Activated CD8-positive, alpha-beta memory T cell treated with anti-CD3 and anti-CD28 coated beads for 1 hour (primary cell): ENCODE measurements at places on chromosomes 7 and 10.

DNA sequence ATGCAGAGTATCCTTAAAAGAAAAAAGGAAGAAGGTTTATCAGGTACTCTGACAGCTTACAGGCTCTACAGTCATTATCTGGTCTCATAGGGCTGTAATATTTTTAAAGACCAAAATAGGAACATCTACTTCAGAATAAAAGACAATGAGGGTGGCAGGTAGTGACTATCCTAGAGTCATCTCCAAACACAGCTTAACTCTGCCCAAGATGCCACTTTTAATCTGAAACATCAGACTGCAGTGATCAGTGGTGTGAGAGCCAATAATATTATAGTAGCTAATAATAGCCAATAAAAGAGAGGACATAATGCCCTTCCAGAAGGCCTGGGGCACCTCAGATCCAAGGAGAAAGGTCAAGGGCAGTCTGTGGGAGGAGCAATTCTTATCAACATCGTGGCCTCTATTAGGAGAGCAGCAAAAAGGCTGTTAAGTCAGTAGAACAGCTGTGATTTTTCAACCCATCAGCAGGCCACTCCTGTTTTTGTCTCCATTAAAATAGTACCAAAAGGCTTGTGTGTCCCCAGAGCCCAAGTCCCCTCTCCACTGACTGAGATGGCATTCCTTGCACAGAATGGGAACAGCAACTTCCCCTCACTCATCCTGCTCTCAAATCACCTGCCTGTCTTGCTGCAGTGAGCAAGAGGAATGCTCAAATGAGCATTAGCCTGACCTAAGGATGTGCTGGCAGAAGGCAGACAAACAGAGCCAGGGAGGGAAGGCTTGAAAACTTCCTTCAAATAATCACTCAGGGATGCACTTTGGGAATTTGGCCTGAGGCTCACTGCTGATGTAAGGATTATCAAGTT lies 20.7 kb upstream of the SPOCK2 start:
- no peak for DNase-seq

- no peak for DNase-seq
Observed at GRCh38 chr7:112573302-112574039, 92.7 kb downstream of the LSMEM1 start.

- no peak for DNase-seq
Observed at GRCh38 chr10:89032141-89032891, 41.7 kb downstream of the FAS start.

DNA sequence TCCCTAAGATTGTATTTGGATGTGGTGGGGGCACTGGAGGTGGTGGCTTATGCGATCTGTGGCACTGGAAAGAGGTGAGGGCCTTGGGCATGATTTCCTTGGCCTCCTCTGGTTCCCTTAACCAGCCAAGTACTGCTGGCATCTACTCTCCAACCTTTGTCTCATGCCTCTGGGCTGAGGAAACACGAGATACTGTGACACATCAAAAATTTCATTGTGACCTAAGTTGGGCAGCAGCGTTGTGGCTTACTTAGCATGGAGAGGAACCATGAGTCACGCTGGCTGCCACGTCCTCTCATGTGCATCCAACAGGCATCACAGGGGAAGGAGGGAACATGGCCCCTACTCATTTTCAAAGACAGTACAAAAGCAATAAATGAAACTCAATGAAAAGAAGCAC lies 29.7 kb upstream of the GSDME start:
- no peak for DNase-seq

GRCh38 chr10:93216341-93216985 lies 142.8 kb downstream of the CYP26A1 start:
- no peak for DNase-seq

GRCh38 chr10:44253769-44254462 lies 131.0 kb downstream of the CXCL12 start:
- DNase-seq: no peak

- DNase-seq: no peak
Observed at GRCh38 chr7:66281678-66282590, 76.8 kb downstream of the TPST1 start.

GRCh38 chr7:114901771-114902170 lies 20.1 kb upstream of the MDFIC start:
- no peak for DNase-seq

DNA sequence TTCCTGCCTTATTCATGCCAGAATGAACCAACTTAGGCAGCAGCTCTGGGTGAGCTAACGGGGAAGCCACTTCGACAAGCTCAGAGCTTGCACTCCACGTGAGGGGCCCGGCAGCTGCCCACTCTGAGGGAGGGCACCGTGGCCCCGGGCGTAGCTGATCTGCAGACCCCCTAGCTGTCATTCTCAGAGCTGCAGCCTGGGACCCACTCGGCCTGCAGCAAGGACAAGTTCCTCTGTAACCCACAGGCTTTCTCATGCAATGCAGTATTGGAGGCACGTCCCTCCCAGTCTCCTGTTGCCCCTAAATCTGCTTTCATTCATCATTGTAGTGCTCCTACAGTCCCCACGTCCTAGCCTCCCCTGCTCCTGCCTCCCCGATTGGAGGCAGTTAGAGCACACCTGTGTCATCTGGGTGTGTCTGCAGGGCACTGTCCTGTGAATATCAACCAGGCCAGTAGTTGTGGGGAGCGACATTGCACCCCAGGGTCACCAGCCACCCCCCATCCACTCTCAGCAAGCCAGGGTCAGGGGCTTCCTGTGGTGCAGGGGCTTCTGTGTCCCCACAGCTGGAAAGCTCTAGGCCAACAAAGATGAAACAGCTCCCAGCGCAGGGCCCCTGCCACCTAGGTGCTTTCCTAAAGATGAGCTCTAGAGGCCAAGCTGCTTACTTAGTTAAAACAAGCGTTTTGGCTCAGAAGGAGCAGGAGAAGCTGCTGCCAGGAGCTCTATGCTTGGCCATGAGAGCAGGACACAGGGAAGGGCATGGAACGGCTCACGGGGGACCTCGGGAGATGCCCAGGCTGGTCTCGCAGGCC lies 333.6 kb downstream of the ADARB2 start:
- DNase-seq: no peak

DNA sequence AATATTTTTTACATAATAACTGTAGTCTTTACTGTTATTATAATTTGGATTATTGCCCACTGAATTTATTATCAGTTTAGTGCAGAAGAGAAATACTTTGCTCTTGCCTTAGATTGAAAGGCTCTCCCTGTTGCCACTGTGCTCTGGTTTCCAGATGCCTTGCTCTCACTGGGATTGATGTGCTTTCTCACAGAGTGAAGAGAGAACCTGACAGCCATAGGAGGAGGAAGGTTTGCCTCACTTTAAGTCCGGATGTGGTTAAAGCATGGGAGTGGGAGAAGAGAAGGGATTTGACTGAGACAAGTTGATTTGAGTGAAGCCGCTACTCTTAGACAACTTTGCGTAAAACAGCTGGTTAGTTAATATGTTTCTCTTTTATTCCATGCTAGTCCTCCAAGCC lies 68.2 kb upstream of the RPA3 start:
- DNase-seq: no peak

DNA sequence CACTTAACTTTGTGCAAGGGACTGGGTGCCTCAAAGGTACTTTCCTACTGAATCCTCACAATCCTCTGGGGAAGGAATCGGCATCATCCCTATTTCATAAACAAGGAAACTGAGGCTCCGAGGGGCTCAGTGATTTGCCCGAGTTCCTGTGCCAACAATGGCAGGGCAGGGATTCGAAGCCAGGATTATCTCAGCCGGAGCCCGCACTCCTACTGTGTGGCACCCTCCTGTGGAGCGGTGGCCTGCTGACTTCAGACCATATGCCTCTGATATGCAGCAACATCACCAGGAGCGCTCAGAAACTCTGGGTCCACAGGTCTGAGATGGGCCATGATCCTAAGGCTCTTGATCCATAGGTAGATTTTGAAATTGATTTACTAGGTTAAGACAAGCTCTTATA lies 46.6 kb downstream of the PODXL start:
- DNase-seq: no peak

DNA sequence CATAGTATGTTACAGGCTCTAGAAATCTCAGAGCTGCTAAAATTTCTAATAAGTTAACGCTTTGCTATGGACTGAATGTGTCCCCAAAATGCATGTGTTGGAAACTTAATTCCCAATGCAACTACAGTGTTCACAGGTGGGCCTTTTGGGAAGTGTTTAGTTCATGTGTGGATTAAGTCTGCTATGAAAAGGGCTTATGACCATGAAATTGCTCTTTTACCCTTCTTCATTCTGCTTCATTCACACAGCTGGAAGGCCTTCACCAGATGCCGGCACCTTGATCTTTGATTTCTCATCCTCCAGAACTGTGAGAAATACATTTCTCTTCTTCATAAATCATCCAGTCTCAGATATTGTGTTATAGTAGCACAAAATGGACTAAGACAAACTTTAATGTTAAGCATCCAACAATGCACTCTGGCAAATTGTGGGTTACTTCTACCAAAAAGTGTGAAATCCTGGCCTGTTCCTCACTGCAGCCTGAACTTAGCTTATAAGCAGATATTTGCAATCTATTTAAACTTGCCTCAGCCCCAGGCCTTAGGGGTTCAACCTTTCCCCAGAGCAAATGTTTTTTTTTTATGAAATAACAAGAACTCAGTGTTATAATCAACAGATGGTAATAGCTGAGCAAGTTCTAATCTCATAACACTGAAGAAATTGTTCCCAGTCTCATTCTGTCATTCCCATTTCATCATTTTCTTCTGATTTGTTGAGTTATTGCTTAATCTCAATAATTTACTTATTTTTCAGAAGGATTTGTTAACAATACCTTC lies 523.6 kb downstream of the KIF20B start:
- no peak for DNase-seq

DNA sequence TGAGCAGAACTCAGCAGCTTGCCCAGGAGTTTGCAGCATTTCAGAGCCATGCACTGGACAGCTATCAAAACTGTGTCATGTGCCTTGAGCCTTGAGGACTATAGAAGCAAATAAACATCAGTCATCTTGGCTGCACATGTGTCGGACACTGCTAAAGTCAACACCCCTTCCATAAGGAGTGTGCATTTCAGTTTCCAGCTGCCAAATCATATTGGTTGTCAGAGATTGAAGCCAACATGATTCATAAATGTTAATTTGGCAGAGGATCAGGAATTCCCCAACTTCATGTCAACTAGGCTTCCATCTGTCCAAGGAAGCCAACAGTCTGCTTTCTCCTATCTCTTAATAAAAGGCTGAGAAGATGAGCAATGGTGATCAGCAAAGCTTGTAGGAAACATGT lies 32.8 kb downstream of the SLC16A12 start:
- no peak for DNase-seq

- no peak for DNase-seq
Observed at GRCh38 chr7:104795086-104795485, 218.9 kb upstream of the KMT2E start.

- no peak for DNase-seq
Observed at GRCh38 chr7:36854652-36855051, 130.4 kb upstream of the AOAH start.

- DNase-seq: no peak
Observed at GRCh38 chr7:41698114-41698513, 4.8 kb downstream of the INHBA start.

DNA sequence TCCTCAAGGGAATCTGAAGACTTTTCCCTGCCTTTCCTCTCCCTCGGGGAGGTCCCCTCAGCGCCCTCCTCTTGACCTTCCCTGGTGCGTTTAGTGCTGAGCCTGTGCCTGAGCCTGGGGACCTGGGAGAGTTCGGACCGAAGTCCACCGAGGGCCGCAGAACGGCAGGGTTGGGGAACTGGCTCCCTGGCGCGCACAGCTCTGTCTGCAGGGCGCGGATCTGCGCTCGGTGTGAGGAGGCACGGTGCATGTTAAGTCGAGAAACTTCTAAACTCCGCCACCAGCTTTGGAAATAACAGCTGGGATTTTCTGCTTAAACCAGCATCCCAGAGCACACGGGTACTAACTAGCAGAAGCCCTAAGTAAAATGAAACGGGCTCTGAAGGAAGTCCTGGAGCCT lies 44.2 kb upstream of the SLC29A4 start:
- no peak for DNase-seq

GRCh38 chr7:107949443-107949935 lies 53.5 kb downstream of the LAMB1 start:
- DNase-seq: no peak

GRCh38 chr10:75709811-75710210 lies 278.4 kb downstream of the LRMDA start:
- DNase-seq: no peak

GRCh38 chr10:70331486-70332268 lies 47.9 kb upstream of the NPFFR1 start:
- no peak for DNase-seq

GRCh38 chr7:138207555-138207971 lies 131.3 kb downstream of the AKR1D1 start:
- no peak for DNase-seq

DNA sequence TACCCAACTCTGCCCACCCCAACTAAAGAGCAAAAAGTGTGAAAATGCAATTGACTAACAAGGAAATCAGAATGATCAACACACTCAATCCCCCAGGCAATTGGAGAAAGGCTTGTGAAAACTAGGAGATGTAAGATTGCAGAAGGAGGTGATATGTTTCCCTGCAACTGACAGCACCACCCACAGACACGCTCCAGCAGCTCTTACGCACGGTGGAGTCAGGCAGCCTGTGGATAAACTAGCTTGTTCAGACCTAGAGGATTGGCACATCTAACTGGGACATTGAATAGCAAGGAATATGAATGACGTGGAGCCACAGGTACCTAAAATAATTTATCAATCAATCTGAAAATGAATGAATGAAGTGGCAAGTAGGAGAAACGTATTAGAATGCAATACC lies 125.7 kb upstream of the MYO3A start:
- no peak for DNase-seq

- DNase-seq: peak; percentile 19
Observed at GRCh38 chr7:77331938-77332695, 84.0 kb downstream of the GSAP start.

DNA sequence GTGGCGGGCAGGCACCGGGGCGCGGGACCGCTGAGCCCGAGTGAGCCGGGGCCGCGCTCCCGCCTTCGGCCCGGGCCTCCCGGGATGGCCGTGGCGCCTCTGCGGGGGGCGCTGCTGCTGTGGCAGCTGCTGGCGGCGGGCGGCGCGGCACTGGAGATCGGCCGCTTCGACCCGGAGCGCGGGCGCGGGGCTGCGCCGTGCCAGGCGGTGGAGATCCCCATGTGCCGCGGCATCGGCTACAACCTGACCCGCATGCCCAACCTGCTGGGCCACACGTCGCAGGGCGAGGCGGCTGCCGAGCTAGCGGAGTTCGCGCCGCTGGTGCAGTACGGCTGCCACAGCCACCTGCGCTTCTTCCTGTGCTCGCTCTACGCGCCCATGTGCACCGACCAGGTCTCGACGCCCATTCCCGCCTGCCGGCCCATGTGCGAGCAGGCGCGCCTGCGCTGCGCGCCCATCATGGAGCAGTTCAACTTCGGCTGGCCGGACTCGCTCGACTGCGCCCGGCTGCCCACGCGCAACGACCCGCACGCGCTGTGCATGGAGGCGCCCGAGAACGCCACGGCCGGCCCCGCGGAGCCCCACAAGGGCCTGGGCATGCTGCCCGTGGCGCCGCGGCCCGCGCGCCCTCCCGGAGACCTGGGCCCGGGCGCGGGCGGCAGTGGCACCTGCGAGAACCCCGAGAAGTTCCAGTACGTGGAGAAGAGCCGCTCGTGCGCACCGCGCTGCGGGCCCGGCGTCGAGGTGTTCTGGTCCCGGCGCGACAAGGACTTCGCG lies 534 bp downstream of the FZD9 start:
- no peak for DNase-seq
